RPMI8226 (cell line): ENCODE measurements at places on chromosomes 7 and 10.

GRCh38 chr10:129123428-129123827 lies 343.6 kb upstream of the MGMT start:
- DNase-seq: no peak

- DNase-seq: no peak
Measured at GRCh38 chr10:65846541-65846940, 1079.3 kb upstream of the LRRTM3 start.

DNA sequence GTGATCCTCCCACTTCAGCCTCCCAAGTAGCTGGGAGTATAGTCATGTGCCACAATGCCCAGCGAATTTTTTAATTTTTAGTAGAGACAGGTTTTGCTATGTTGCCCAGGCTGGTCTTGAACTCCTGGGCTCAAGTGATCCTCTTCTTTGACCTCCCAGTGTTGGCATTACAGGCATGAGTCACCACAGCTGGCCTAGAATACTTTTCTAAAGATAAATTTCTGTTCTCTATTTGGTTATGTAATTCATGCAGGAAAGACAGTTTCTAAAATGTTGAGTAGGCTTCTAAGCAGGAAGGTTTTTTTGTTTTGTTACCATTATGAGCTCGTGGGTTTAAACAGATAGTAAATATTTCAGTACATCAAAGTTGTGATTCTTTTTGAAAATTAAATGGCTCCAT lies 5.0 kb downstream of the RBAK start:
- DNase-seq: no peak

GRCh38 chr10:86749854-86750253 lies 6.6 kb upstream of the BMPR1A start:
- DNase-seq: no peak

GRCh38 chr10:63522995-63523394 lies 1.8 kb downstream of the REEP3 start:
- no peak for DNase-seq

GRCh38 chr10:32692174-32692573 lies 246.2 kb downstream of the CCDC7 start:
- no peak for DNase-seq

DNA sequence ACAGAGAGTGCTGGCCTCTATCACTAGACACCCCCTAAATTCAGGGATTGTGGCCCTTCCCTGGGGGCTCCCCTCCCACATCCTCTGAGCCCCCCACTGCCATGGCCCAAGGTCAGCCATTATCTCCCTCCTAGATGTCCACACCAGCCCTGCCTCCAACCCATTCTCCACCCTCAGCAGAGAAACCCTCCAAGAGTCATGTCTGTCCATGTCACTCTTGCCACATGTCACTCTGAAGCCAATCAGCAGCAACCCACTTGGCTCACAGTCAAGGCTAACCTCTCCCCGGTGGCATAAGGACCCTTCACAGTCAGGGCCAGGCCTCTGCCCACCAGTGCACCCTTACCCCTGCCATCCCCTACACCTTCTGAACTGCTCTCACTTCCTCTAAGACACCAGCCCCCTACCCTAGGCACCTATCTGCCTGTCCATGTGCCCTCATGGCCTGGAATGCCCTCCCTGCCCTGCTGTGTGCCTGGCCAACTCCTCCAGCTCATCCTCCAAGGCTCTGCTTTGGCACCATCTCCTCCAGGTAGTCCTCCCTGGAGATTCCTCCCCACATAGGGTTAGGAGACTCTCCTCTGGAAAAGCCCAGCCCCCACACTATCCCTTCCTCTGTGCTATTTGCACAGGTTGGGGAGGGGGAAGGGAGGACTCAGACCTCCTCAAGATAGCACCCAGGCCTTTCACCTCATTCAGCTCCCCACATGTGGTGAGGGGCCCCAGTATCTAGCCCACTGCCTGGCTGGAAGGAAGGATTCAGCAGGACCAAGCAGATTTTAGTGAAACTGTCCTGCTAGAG lies 83.7 kb downstream of the GRID1 start:
- DNase-seq: no peak

GRCh38 chr7:55513868-55514267 lies 58.4 kb downstream of the VOPP1 start:
- no peak for DNase-seq

GRCh38 chr7:88301924-88302323 lies 4.8 kb downstream of the STEAP4 start:
- no peak for DNase-seq

DNA sequence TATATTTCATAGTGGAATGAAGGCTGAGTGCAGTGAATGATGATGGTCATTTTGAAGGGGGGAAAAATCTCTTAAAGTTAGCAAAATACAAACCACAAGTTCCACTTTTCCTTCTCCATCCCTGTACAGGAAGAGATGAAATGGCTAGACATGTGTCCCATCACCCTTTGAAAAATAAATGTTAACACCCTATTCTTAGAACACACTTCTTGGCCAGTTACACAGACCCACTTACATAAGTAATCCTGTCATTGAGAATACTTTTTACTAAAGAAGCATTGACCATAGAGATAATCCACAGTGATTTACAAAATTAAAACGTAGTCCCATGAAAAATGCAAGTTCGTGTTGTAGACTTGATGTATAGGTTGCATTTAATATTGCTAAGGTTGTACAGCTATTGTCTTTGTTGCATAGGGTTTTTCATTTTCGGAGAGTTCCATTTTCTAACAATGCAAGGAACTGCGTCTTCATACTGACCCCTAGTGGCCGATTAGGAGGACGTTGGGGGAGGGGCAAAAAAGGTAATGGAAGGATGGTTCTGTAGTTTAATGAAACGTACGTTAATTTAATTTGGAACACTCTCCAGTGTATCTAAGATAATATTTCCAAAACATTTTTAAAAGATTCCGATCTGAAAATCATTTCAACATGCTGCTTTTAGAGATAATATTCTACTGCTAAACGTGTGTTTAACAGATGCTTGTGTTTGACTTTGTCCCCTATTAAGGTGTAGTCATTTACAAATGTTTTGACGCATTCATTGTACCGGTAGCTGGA lies 60.9 kb downstream of the ARMC3 start:
- peak; percentile 77 for DNase-seq

GRCh38 chr7:120097774-120098173 lies 175.2 kb upstream of the KCND2 start:
- DNase-seq: no peak

- DNase-seq: no peak
Measured at GRCh38 chr7:19401461-19401860, 256.2 kb upstream of the FERD3L start.
